CD4-positive, alpha-beta T cell treated with Interleukin-4 for 1 hour (primary cell): ENCODE measurements at places on chromosomes 3 and 15.
A peak's percentile ranks its signal among the peaks of the same experiment; 100 is the strongest.

DNA sequence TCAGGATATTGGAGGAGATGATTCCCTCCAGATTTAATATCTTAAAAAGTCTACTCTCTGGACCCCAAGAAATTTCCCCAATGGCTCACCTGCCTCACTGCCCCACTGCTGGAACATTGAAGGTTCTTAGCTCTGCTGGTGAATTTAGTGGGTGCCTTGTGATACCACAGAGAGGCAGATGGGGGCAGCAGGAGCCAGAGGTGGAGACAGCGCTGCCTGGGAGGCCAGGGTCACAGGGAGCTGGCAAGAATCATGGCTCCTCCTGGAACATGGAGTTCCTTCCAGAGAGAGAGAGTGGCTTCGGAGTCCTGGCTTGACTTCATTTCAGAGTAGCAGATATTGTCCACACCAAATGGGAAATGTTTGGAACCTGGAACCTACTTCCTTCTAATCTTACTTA, 263.5 kb upstream of the CFAP20DC start:
- peak; percentile 38 for DNase-seq

GRCh38 chr3:72976281-72976741, 20.3 kb upstream of the PPP4R2 start:
- DNase-seq = no peak

GRCh38 chr3:1330107-1330506, 237.3 kb downstream of the CNTN6 start:
- DNase-seq = no peak

- DNase-seq = no peak
Measured at GRCh38 chr3:176160997-176161396, 1036.3 kb downstream of the TBL1XR1 start.

DNA sequence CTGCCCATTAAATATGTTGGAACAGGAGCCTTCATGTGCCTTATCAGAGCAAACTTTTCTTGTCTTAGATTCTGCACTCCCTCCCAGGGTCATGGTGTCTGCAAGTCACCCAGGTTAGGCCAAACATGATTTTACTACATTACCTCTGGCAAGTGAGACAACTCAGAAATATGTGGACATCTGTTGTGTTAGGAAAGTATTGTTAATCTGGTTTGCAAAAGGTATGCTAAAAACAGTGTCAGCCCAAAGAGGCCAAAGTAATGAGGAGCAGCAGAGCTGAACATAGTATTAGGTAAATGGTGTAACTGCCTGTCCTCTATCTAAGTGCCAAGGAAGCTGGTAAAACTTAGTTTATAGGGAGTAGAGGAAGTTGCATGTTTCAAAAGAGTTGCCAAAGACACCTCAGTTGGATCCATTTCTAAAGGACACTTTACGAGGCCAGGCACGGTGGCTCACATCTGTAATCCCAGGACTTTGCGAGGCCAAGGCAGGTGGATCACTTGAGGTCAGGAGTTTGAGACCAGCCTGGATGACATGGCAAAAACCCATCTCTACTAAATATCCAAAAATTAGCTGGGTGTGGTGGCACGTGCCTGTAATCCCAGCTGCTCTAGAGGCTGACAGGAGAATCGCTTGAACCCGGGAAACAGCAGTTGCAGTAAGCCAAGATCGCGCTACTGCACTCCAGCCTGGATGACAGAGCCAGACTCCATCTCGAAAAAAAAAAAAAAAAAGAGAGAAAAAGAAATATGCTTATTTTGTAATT, 22.5 kb upstream of the PPIB start:
- no peak for DNase-seq

DNA sequence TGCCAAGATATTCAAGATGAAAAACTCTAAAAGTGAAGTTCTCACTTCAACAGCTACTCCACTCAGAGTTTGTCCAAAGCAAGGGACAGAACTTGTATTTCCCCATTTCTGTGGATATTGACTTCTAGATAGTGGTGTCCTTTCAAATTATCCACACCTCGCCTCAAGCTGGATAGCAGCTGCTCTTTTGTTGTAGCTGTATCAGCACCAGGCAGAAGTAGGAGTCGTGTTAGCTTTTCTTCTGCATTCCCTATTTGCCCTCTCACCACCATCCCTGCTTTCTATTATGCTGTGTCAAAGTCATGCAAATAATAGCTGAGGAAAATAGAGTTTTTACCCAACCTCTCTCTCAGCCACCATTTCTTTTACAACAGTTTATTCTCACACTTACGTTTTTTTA, 303.8 kb downstream of the EPHA3 start:
- DNase-seq = no peak

DNA sequence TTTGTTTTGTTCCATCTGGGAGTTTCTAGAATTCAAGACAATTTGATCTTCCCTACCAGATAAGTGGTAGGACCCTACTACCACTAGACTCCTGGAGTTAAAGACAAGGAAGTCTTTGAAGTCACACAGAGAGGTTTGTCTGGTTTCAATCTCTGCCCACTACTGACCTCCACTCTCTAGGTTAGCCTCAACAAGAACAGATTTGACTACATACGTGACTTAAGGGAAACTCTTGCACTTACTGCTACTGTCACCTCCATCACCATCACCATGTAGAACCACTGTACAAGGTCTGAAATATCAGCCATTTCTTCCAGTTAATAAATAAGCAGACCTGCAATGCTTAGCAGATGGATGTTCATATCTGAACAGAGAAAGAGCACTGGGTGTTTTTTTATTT, 148.3 kb upstream of the ARHGEF26 start:
- no peak for DNase-seq

DNA sequence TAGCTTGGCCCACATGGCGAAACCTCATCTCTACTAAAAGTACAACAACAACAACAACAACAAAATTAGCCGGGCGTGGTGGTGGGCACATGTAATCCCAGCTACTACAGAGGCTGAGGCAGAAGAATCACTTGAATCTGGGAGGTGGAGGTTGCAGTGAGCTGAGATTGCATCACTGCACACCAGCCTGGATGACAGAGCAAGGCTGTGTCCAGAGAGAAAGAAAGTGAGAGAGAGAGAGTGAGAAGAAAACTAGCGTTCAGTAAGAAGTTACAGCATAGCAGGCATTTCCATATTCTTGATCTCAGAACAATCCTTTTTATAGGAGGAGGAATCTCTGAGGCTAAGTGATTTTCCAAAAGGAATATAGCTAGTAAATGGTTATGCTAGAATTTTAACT, 1076.1 kb downstream of the AGBL1 start:
- DNase-seq = no peak

- no peak for DNase-seq
Measured at GRCh38 chr3:14289590-14290461, 111.2 kb downstream of the LSM3 start.

DNA sequence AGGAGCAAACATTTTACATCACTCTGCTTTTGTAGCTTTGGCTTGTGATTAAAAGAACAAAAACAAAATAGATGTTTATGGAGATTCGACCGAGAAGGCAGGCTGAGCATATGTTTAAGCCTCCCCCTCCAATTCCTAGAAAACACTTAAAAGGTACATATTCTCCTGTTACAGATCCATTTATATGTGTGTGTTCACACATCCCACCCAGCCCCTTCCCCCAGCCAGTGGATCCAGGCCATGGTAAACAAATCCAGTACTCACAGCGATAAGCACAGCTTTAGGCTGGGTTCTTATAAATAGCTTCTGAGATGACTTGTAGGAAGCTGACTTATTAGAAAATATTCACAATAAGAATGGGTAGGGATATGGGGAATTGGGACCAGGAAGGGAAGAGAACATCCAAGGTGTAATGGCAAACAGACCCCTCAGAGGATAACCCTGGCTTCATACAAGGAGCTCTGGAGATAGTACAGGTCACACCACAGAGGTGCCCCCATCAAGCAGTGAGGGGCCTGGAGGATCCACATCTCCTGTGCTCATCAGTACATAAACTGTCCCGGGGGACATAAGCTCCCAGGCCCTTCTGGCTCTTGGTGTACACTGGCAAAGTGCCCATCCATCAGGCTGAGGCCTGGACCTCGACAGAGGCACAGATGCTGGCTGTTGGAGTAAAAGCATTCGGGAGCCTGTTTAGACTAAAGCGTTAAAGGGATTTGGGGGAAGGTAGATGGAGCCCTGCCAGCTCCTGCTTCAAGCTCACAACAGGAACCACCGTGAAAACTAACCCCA, 70.0 kb upstream of the UBE2E1 start:
- no peak for DNase-seq

DNA sequence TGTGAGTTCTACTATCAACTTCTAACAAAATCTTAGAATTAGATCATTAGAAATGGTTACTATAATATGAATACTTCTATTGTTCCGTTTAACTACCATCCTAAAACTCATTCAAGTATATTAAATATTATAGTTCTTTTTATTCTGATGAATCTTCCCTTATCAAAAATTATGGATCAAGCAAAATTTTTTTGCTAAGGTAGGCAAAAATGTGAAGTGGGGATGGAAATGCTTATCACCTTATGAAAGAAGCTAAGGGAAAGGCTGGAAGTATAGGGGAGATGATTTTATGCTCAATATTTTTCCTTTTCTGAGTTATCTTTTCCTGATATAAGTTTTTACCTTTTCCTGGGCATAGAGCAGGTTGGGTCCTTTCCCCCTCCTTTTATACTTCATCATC, 40.7 kb upstream of the CCDC39 start:
- DNase-seq = no peak

DNA sequence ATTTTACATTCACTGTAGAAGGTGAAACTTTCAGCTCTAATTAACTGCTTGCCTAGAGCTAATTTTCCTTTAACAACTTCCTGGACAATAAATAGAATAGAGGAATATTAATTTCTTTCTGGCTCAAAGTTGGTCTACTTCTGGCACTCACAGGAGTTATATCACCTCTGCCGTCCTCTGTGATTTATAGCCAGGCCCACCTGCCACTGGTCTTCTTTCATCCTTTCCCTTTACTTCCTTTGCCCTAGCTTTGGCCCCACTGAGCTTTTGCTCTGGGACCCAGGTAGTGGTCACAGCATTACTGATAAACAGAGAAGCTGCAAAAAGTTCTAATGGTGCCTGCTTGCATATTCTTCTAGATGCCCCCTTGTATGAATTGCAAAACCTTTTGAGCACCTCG, 49.3 kb upstream of the ABHD10 start:
- DNase-seq = no peak
